HCT116 (cell line): ENCODE measurements at places on chromosomes 7 and 10. TPM values are rescaled to one million over a fixed set of nuclear protein-coding genes. Genes with fewer than 3 reads are reported as not detected.

- no peaks in the 10 kb centered on the region for H3K36me3 ChIP-seq
- H3K4me1 ChIP-seq, result no peaks in the 10 kb centered on the region
- no peak overlapping the region for H3K27ac ChIP-seq
- H3K27me3 ChIP-seq, result no peaks in the 10 kb centered on the region
- DNase-seq, result no peak
Measured at GRCh38 chr7:134660242-134660785, 13.7 kb downstream of the BPGM start.

- DNase-seq, result peak; percentile 58
- no peaks in the 10 kb centered on the region for H3K27me3 ChIP-seq
- peaks cover 3% of the 10 kb centered on the region for H3K4me1 ChIP-seq
Measured at GRCh38 chr7:132783824-132784223, 207.6 kb upstream of the PLXNA4 start.

- H3K4me1 ChIP-seq, result no peaks in the 10 kb centered on the region
- H3K4me3 ChIP-seq, result no peak overlapping the region
- no peak overlapping the region for H3K27ac ChIP-seq
- no peaks in the 10 kb centered on the region for H3K36me3 ChIP-seq
- DNase-seq, result no peak
Measured at GRCh38 chr7:112056409-112056808, 149.8 kb downstream of the DOCK4 start.

GRCh38 chr10:6427357-6427959, 152.6 kb downstream of the PRKCQ start:
- H3K27me3 ChIP-seq, result peaks cover 28% of the 10 kb centered on the region
- H3K4me3 ChIP-seq, result no peak overlapping the region
- H3K4me1 ChIP-seq, result no peaks in the 10 kb centered on the region
- no peak for DNase-seq

DNA sequence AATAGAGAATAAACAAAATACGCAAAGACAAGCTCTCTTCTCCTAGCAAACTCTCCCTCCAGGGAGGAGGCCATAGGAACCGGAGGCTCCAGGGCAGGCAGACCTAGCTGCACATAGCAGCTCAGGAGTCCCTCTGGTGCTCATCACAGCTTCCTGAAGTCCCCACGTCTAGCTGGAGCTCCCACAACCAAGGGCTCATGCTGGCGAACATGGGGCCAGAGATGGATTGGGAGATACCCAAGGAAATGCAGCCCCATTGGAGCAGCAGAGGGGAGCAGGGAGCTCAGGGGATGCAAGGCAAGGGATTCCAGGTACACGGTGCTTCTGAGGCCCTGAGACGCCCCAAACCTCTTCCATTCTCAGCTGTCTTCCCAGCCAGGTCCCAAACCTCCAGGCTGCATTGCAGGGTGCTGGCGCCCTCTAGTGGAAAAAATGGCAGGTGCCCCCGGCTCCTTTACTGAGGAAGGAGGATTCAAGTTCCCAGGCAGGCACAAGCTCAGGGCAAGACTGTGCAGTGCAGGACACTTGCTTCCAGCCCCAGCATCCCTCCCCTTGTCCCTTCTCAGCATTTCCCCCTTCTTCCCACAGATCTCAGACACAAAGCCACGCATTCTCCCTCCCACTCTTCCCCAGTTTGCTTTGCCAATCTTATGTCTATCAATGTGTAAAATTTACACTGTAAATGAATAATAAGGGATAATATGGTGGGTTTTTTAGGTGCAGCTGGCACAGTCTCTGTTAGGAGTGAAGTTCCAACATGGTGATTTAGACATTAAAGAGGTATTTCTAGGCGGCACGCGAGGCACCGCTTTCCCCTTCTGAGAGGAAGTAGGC, 46.2 kb downstream of the GPAM start:
- no peak overlapping the region for H3K27ac ChIP-seq
- H3K27me3 ChIP-seq, result peaks cover 4% of the 10 kb centered on the region; the same call in 1 of the 2 replicates
- peak; percentile 59 for DNase-seq
- no peak overlapping the region for H3K4me3 ChIP-seq
- H3K4me1 ChIP-seq, result peaks cover 2% of the 10 kb centered on the region; the same call in 1 of the 2 replicates

DNA sequence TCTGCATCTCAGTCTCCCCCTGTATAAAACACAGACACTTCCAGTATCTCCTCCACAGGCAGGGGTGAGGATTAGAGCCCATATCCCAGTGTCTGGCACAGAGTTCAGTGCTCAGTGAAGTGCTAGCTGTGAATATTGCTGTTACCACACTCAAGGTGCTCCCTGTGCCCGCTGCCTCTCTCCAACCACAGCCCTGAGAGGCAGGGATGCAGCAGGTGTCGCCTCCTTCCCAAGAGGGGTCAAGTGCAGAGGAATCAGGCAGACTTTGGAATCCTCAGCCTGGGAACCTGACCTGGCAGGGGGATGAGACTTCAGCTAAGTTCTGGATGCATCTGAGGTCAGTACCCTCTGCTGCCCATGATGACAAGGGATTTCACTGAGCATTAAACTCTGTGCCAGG, 163.1 kb downstream of the GFRA1 start:
- DNase-seq, result no peak
- no peak overlapping the region for H3K4me3 ChIP-seq
- peaks cover 21% of the 10 kb centered on the region for H3K27me3 ChIP-seq
- H3K27ac ChIP-seq, result no peak overlapping the region
- no peaks in the 10 kb centered on the region for H3K4me1 ChIP-seq

DNA sequence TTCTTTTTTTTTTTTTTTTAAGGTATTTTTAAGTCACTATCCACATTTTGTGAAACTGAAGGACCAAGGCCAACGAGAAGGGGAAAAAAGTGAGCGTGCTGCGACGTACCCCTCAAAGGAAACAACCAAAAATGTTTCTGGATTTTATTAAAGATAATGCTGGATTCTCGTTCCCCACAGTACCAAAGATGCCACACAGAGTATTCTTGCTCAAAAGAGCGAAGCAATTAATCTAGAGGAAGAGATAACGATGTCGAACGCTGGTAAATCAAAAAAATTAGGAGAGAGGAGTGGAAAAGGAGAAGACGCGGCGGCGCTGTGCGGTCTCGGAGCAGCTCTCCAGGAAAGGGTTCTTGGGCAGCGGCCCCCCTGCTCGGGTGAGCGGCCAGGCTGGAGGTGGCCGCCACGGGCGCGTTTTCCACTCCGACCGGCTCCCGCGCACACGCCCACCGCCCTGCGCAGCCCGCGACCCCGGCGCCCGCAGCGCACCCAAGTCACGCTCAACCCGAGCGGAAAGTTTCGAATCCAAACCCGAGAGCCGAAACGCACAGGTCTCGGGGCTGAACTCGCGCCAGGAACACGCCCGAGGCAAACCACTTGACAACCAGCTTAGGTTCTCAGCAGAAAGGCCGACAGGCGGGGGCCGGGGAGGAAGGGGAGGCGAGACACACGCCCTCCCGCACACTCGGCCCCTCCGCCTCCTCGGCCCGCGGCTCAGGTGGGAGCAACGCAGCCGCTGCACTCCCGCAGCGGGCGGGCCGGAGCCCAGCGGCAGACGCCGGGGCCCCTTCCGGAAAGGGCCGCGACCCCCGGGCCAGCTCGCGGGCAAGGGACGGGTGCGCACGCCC, 989 bp downstream of the SRPK2 start:
- no peaks in the 10 kb centered on the region for H3K27me3 ChIP-seq
- H3K27ac ChIP-seq, result peak overlapping the region; percentile 70; the same call in 1 of the 2 replicates
- no peaks in the 10 kb centered on the region for H3K36me3 ChIP-seq
- no peak for DNase-seq

- H3K27me3 ChIP-seq, result no peaks in the 10 kb centered on the region
- H3K36me3 ChIP-seq, result no peaks in the 10 kb centered on the region
- H3K4me3 ChIP-seq, result no peak overlapping the region
- no peak overlapping the region for H3K27ac ChIP-seq
Measured at GRCh38 chr7:26278770-26279169, 12.9 kb upstream of the SNX10 start.

GRCh38 chr7:95316588-95316987, 7.7 kb downstream of the PON1 start:
- no peaks in the 10 kb centered on the region for H3K27me3 ChIP-seq
- no peaks in the 10 kb centered on the region for H3K4me1 ChIP-seq
- no peak overlapping the region for H3K4me3 ChIP-seq
- no peaks in the 10 kb centered on the region for H3K36me3 ChIP-seq

- H3K27me3 ChIP-seq, result peaks cover 25% of the 10 kb centered on the region
- DNase-seq, result no peak
- no peaks in the 10 kb centered on the region for H3K36me3 ChIP-seq
Measured at GRCh38 chr10:2874963-2875362, 192.4 kb upstream of the PFKP start.

DNA sequence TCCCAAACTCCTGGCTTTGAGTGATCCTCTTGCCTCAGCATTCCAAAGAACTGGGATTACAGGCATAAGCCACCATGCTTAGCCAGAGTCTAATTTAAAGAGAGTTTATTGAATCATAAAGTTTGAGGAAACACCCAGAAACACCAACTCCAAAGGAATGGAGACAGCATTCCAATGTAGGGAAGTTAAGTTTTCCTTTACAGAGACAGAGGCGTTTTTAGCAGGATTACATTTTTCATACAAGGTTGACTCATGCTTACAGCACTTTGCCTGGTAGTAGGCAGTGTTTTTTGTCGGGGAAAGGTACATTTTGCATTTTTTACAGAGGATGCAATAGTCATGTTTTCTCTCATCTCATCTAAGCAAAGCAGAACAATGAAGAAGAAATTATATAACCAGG, 18.9 kb upstream of the OPN4 start:
- no peak overlapping the region for H3K27ac ChIP-seq
- H3K4me3 ChIP-seq, result no peak overlapping the region

The C7orf33 gene
- not detected for total RNA-seq

The IKZF5 gene
- total RNA-seq, result 17.1 TPM

The ZNF503 gene
- 30.4 TPM for total RNA-seq

The PLEKHS1 gene
- total RNA-seq, result not detected
